ENCODE measurements at places on chromosomes 11 and 22.

DNA sequence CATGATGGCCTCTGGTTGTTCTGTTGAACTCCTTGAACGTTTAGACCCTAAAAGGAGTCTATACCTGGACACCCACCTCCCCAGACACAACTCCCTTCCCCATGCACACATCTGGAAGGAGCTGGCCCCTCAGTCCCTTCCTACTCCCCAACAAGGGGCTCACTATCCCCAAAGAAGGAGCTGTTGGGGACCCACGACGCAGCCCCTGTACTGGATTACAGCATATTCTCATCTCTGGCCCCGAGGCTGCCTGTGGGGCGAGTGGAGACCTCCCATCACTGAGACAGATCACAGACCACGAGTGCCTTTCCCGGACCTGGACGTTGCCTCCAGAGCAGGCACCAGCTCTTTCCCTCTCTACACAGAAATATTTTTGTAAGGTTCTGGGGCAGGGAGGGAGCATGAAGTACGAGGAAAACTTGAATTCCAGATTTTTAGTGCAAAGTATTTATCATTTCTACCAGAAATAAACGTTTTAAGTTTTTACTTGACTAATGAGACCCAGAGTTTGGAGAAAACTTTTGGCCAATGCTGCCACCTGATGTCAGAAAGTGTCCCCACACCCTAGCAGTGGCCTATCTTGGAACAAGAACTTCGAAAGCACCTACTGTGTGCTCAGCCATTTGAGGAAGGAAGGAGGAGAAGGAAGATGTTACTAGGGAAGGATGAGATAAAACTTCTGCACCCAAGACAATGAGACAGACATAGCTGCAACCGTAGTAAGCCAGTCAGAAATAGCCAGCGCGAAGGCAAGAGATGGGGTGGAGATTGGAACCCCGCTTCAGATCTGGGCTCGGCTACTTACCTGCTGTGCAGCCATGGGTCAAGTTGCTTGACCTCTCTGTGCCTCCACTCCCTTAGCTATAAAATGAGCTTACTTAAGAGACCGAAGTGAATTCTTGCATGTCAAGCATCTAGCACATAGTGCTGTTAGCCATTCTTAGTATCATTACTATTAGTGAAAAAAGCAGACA is 10.2 kb upstream of the POU2F3 start:
- DNase-seq: no peak

DNA sequence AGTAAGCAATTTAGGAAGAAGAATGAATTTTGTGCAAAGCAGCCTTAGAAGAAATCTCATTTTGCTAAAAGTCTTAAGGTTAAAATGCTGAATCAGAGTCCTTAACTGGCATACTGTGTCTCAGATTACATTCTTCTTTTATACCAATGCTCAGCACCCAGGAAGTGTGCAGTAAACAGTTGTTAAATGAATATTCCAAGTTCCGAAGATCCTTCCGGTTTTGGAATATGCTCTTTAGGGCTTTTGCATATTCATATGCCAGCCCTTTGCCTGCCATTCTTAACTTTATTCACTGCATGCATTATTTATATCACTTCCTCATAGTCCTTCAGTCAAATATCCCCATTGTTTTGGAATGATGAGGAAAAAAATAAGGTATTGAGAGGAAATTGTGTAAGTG is 242.0 kb downstream of the DDX10 start:
- DNase-seq: no peak

- no peak for DNase-seq
Observed at GRCh38 chr22:30293026-30293425, 3.7 kb upstream of the CASTOR1 start.

GRCh38 chr11:15970506-15971214 is 385.7 kb downstream of the SOX6 start:
- no peak for DNase-seq

GRCh38 chr11:58334708-58335107 is 24.2 kb downstream of the OR5B17 start:
- no peak for DNase-seq

DNA sequence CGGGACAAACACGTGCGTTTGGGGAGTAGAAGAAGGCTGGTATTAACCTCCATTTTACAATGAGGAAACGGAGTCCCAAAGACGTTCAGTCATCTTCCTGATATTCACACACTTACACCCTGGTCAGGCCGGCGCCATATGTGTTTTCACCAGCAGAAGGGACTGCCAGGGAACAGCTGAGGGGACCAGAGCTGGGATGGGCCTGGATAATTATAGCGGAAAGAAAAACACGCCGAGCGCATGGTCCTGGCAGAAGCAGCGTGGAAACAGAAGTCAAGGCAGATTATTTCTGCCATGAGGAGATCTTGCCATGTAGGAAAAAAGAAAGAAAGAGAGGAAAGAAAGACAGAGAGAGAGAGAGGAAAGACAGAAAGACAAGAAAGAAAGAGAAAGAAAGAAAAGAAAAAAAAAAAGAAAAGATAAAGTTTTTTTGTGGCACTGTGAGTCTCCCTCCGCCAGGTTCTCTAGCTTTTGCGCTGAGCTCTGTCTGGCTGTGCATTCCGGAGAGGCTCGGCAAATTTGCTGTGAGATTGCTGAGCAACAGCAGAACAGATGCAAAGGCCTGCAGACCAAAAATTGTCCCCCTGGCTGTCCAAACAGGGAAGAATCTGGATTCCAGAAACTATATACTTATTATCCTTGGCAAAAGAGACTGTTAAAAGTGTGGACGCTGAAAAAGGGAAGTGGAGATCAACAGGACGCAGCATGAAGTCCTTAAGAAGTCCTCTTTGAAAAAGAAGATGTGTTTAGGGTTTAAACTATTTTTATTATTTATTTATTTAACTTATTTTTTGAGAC is 1.3 kb upstream of the UCP2 start:
- DNase-seq: no peak

DNA sequence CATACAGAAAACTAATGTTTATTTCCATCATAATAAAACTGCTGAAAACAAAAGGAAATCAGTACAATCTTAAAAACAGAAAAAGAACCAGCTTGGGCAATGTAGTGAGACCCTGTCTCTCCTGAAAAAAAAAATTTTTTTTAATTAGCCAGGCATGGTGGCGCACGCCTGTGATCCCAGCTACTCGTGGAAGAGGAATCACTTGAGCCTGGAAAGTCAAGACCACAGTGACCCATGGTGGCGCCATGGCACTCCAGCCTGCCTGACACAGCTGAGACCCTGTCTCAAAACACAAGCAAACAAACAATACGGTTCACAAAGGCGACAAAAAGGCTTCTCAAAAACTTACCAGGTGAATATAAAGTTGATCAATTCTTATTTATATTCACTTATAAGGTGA is 289.7 kb downstream of the BRD1 start:
- no peak for DNase-seq

DNA sequence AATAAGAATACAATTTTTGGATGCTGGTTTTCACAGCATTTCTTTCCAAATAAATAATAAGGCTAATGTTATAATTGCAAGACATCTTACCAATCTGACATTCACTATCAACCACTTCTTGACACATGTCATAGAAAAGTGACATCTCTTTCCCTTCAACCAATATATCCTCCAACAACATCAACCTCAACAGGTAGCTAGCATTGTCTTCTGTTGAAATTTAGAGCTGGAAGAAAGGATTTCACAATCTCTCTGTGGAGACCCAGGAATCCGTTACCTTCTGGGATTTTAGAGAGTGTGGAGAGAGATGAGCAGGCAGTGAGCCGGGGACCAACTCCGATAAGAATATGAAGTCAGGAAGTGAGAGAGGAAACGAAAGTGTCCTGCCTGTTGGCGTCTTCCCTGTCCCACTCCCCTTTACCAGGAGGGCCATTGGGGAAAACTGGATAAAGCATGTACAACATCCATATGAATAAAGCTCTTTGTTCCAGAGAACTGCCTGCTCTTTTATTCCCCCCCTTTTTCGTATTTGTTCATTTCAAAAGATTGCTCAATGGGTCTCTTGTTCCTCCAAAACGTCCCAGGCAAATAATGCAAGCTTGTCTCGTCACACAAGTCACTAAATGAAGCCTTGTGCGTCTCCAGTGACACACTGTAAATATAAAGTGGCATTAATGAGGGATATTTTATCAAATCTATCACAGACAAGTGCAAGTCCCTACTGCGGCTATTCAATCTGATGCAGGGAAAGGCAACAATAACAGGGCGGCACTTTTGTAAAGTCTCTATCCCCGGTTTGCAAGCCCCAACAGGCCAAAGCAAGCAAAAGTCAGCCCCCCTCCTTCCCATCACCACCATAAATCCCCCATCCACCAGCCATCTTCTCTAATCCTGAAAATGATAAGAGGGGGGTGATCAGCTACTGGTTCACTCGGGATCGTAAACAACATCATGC is 3.4 kb downstream of the CADM1 start:
- no peak for DNase-seq

GRCh38 chr11:27896096-27896495 is 195.8 kb upstream of the BDNF start:
- DNase-seq: no peak

DNA sequence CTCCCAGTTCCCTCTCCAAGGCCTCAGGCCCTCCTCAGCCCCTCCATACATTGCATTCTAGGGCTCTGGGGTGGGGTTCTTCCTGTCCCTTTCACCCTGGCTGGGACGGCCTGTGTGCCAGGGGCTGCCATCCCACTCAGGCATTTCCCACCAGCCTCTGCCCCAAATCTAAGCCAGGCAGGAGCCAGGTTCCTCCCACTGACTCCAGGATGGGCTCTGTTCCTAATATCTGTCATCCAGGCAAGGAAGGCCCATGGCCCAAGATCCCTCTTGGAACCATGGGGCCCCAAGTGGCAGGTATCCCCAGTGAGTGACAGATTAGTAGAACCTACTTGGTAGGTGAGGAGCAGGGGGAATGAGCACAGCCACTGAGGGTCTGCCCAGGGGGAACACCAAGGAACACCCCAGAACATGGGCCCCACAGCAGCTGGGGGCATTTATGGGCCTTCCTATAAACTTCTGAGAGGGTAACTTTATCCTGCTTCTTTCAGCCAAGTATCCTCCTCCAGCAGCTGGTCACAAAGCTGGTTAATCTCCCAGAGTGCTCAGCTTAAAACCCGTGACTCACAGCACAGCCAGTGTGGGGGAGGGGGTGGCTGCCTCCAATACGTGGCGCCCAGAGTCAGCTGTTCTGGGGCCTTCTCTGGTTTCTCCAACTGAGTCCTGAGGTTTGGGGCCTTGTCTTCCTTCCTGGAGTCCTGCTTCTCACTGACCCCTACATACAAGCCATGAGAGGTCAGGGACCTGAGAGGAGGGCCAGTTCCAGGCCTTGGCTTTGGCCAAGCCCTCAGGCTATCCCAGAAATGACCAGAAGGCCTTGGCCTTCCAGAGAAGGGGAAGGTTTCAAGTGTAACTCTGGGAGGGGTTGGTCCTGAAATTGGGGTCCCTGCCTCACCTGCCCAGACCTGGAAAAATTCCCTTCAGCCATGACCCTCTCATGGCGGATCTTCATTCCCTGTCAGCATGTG is 19.9 kb upstream of the MYOD1 start:
- DNase-seq: no peak

DNA sequence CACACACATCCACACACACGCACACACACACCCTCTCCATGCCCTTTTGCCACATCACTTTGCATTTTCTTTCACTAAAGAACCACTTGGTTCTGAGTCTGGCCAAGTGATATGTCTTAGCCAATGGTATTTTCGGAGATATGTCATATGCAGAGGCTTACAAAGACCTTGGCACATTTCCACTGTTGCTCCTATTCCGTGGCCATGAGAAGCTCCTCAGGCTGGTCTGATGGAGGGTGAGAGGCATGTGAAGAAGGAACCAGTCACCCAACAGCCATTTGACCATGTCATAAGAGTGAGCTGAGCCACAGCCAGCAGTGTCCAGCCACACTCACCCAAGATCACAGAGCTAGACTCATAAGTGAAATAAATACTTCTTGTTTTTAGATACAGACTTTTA is 212.6 kb upstream of the NAV2 start:
- no peak for DNase-seq

DNA sequence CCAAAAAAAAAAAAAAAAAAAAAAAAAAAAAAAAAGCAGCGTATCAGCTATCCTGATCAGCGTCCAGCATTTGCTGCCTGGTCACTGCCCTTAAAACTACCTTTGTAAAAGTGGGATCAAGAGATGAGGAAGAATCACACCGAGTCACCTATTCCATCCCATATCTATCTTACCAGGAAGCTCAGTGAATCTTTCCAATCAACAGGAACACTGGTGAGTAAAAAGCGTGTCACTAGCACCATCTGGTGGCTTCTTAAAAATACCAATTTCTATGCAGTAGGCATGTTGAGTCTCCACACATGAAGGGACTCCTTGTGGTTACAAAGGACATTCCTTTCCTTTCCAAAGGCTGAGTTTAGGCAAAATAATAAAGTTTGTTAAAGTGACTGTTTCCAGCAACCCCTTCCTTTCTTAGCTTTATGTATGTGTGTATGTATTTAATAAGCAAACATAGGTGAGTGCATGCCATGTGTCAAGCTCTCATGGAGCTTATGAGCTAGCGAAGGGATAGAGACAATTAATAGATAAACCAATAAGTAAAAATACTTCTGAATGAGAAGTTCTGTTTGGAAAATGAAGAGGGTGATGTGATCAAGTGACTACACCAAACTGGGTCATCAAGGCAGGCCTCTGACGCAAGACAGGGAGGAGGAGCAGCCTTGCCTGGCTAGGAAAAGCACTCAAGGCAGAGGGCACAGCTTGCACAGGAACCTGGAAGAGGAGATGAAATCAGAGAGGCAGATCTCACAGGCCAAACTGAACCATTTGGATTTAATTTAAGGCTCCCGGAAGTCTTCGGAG is 13.9 kb upstream of the TP53AIP1 start:
- DNase-seq: no peak

GRCh38 chr11:80584661-80585060 is 1143.8 kb upstream of the TENM4 start:
- DNase-seq: no peak

GRCh38 chr22:17990147-17990546 is 34.2 kb downstream of the MICAL3 start:
- DNase-seq: no peak

- DNase-seq: no peak
Observed at GRCh38 chr11:32171445-32171844, 80.6 kb downstream of the RCN1 start.

DNA sequence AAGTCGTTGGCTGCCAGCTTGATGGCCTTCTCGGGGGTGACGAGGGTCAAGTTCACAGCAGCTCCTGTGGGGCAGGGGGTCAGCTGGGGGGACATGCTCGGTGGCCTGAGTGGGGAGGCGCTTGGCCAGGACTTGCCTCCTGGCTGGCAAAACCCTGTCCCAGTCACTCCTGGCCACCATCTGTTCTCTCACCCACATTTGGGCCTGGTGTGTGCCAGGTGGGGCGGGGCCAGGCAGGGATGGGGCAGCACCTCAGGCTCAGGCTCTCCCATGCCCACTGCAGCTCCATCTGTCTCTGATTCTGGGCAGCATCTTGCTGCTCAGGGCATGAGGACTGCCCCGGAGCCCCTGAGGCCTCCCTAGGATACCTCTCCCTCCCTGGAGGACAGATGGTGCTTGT is 3.7 kb upstream of the CEND1 start:
- DNase-seq: no peak
